ENCODE measurements at places on chromosomes 11 and 22. TPM values are rescaled to one million over a fixed set of nuclear protein-coding genes. Genes with fewer than 3 reads are reported as not detected.

Gene MYBPC3
- not detected for total RNA-seq

- DNase-seq, result no peak
Measured at GRCh38 chr11:34284811-34285481, 72.9 kb downstream of the ABTB2 start.

Gene LDLRAD3
- 0.22 TPM for total RNA-seq

DNA sequence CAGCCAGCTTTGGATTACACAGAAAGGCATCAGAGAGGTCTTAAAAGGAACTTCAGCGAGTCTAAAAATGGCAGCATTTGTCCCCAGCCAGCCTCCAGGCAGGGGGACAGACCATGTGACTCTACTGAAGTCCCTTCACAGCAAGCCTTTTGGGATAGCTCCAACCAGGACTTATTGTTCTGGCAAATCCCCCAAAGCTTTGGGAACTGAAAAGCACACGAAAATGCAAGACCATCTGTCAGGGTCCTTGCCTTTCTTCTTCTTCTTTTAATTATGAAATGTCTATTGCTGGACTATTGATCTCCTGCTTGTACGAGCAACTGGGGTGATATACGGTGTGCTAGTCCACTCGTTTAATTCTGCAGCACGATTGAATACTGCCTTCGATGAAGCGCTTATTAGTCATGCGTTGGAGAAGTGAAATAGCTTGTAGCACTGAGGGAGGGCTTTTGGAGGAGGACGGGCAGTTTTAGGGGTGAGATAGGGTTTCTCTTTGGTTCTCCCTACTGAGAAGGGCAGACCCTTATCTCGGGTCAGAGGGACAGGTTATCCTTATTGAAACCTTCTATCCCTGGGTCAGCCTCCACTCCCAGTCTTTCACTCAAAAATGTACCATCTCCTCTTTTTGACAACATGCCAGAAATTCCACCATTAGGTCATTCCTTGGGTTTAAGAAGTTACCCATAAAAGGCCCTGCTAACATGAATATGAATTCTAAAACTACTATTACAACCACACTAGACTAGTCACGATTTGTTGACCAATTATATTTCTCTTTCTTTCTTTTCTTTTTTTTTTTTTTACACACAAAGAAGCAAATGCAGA, 416.4 kb downstream of the MIAT start:
- DNase-seq, result no peak
